Stimulated activated CD4-positive, alpha-beta T cell treated with anti-CD3 and anti-CD28 coated beads, TNF-alpha, amount 100 ng/mL, for 24 hours (primary cell): ENCODE measurements at places on chromosomes 12 and 14.

GRCh38 chr14:45287610-45288009, 34.6 kb upstream of the MIS18BP1 start:
- DNase-seq = no peak

DNA sequence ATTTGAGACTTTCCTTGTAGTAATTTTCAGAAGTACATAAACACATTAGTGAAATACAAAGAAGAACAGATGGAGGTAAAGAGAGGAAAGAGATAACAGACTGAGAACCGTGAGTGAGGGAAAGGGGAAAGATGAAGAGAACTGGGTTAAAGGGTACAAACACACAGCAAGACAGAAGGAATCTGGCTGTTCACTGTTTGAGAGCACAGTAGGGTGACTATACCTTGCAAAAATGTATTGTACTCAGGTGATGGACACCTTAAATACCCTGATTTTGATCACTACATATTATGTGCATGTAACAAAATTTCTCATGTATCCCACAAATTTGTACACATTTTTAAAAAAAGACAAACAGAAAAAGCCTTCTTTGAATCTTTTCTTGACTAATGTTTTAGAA, 2.7 kb upstream of the TRHDE start:
- no peak for DNase-seq

GRCh38 chr14:48723841-48724495, 862.2 kb downstream of the RPS29 start:
- DNase-seq = no peak

DNA sequence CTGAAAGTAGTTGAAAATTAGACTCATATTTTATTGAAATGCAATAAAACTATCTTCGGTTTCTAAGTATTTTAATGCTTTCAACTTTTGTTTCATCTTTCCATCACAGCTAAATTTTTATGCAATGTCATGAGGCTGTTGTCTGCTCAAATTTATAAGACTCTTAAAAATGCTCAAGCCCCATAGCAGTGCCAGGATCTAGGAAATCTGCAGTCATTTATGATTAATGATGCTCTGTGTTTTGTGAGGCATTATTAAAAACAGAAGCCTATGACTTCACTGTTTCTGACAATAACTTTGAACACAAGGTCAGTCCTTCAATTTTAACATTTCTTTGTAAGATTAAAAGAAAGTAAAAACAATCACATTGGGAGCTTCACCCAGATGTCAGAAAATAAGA, 112.5 kb downstream of the ALX1 start:
- no peak for DNase-seq
